ENCODE measurements at places on chromosomes 1 and 21. TPM values are rescaled to one million over a fixed set of nuclear protein-coding genes. Genes with fewer than 3 reads are reported as not detected.

Gene KCNJ15
- not detected for total RNA-seq

Gene AMPD1
- total RNA-seq: not detected

Gene CRNN
- not detected for total RNA-seq

Gene DDAH1
- total RNA-seq: 16.6 TPM

Gene TEX38
- total RNA-seq: 0.47 TPM

All from HCT116 (cell line).